SK-N-DZ (cell line): ENCODE measurements at places on chromosomes 2 and 18.

- DNase-seq: no peak
Observed at GRCh38 chr2:129302106-129302505, 677.4 kb upstream of the RAB6C start.

DNA sequence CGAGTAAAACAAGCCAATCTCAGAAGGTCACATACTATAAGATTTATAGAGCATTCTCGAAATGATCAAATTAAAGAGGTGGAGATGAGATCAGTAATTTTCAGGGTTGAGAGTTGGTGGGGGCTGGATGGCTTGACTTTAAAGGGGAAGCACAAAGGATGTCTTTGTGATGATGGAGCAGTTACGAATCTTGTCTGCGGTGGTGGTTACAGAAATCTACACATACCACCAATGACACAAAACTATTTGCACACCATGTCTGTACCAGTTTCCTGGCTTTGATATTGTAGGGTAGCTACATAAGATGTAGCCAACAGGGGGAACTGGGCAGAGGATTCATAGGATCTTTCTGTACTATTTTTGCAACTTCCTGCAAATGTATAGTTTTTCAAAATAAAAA, 190.6 kb upstream of the SMIM21 start:
- no peak for DNase-seq

DNA sequence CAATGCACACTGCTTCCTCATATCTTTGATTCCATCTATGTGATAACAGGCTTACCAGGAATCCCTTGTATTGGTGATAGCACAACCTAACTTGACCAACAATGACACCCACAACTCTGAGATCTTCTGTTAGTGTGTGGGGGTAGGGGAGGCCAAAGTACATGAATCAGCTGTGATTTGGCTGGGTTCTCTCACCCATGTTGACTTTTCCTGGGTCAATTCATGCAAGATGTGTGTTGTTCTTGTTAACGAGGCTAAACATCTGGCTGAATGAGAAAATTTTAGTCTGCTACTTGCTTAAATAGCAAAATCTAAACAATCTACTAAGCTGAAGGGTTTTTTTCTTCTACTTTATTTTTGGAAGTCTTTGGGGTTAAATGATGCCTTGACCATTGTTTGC, 341.2 kb upstream of the SLC14A2 start:
- no peak for DNase-seq

DNA sequence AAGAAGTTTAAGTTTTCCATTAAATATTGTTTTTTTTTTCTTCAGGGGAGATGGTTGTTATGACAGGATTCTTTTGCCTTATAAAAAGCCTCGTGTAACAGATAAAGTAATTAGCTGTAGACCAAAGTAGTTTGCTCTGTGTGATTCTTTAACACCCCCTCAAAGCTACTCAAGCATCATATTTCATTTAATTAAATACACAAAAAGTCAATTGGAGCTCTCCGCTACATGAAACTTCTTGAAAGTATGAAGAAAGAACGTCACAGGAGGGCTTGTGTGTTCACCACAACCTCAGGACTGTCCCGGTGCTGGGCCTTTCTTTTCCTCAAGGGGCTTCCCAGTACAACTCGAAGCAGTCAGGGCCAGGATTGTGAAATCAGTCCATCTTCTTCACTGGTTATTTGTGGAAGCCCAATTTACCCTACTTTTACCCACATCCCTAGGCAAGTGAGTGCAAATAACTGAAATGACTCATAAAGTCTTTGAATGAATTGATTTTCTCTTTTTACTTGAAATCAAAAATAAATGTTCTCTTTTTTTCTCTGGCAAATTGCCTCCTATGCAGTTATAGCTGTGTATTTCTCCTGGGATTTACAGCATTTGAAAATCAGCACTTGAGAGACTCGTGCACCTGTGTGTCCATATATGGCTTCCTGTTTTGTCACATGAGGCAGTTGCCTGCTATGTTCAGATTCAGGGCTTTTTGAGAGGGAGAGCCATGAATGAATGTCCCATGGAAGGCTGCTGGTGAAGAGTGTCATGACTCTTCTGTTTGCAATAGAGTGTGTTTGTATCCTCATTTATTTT, 48.6 kb downstream of the LINC00305 start:
- DNase-seq: no peak

DNA sequence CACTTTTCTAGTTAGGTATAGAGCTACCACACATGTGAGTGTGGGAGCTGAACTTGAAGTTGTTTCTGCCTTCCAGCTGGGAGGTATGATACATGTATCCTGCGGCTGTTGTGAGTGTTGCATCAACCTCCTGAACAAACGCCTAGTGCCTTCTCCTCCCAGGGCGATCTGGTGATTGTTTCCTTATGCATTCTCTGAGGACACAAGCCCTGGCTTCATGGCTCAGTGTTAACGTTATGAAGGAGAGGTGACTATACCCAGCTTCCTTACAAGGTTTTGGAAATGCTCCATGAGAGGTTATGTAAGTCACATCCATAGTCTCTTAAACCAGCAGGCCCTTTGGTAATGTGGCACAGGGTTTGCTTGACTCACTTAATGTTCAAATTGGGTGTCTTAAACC, 64.9 kb downstream of the SPRED2 start:
- no peak for DNase-seq
